ENCODE measurements at places on chromosomes 12 and 14.

DNA sequence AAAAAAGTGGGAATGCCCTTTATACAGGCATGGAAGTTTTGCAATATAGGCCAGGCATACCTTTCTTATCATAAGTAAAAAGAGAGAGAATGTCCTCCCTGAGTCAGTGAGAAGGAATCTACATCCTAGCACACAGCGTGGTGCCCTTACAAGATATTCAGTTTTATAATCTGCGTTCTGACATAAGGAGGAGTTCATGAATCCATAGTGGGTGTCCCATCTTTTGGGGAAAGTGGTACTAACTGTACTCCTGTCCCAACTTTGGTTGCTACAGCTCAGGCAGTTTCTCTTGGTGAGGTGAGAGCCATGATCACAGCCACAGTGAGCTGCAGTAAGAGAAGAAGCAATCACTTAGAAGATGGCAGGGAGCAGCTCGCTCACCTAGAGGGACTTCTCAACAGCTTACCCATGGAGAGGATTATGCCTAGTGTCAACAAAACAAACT lies 332.9 kb downstream of the BCAT1 start:
- no peak for DNase-seq

DNA sequence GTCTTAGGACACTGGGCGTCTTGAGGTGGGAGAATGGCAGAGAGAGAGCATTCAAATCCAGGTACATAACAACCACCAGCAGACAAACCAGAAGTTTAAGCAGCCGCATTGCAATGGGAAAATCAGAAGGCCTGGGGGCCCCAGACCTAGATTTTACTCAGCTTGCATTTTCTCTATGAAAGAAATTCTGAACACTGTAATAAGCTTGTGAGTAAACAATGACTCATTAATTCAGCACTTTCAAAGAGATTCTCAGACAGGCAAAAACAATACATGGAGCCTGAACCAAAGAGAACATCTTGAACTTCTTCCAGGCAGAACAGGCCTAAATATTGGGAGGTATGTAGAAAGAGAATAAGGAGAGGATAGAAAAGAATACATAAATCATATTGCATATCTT lies 69.8 kb upstream of the IFNG-AS1 start:
- no peak for DNase-seq

GRCh38 chr12:53564278-53564677 lies 57.0 kb upstream of the NPFF start:
- DNase-seq, result no peak

DNA sequence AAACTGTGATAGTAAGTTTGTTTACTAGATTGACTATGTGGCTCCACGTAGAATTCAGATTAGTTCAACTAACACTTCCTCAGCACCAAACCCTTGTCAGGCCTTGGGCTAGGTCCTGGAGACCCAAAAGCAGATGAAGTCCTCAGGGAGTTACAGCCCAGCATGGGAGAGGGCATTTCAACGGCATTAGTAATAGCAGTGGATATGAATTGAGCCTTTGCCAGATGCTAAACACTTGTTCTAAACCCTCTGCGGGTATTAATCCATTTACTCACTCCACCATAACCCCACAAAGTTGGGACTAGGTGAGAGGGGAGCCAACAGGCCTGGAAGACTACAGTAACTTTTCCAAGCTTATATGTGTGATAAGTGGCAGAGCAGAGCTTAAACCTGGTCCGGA lies 714.6 kb downstream of the DIO2 start:
- no peak for DNase-seq

GRCh38 chr14:105846312-105846711 lies 319.9 kb downstream of the TMEM121 start:
- no peak for DNase-seq

GRCh38 chr14:105304565-105304964 lies 3.8 kb upstream of the BRF1 start:
- DNase-seq, result no peak

DNA sequence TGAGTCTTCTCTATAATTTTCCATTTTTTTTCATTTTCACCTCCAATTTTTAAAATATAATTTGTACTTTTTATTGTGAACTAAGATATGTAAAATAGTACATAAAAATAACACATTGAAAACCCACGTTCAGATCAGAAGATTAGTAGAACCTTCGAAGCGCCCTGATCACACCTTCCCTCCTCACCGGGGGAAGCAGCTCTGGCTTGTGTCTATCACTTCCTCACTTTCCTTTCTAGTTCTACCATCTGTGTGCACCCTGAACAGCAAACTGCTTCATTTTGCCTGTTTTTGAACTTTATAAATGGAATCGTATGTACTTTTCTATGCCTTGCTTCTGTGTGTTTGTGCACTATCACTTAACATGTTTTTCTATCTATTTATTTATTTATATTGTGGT lies 11.8 kb upstream of the CD27 start:
- no peak for DNase-seq

- no peak for DNase-seq
Measured at GRCh38 chr12:116267948-116268347, 9.5 kb downstream of the MED13L start.
